ENCODE measurements at places on chromosomes 11 and 22. TPM values are rescaled to one million over a fixed set of nuclear protein-coding genes. Genes with fewer than 3 reads are reported as not detected.

Gene ANKK1
- total RNA-seq, result not detected

Gene UCP3
- total RNA-seq, result under 0.01 TPM

Gene CARD16
- total RNA-seq, result 8.6 TPM

Gene NAT10
- 36.7 TPM for total RNA-seq

Gene LUZP2
- not detected for total RNA-seq

Gene HSPA8
- total RNA-seq, result 3,775 TPM

Gene OR8B8
- total RNA-seq, result not detected

Gene SYCE3
- total RNA-seq, result not detected

Gene OSBP
- total RNA-seq, result 28.3 TPM

Gene LDLRAD3
- total RNA-seq, result 29.4 TPM

Gene NOX4
- total RNA-seq, result 4.4 TPM

Gene GRIA4
- total RNA-seq, result not detected

Gene KRTAP5-7
- under 0.01 TPM for total RNA-seq

Gene CABP7
- total RNA-seq, result under 0.01 TPM

Gene GCAT
- total RNA-seq, result 28.5 TPM

Gene POLR2F
- 48.2 TPM for total RNA-seq

Gene LRRN4CL
- 1.3 TPM for total RNA-seq

Gene KCNJ1
- total RNA-seq, result not detected

Gene OR10AG1
- not detected for total RNA-seq

Gene CARS1
- total RNA-seq, result 36.1 TPM

Gene NFAM1
- under 0.01 TPM for total RNA-seq

Gene RCOR2
- under 0.01 TPM for total RNA-seq

Gene MYOD1
- total RNA-seq, result not detected

Gene APOL4
- not detected for total RNA-seq

Gene OR5M10
- total RNA-seq, result not detected

Gene C1QTNF6
- 5.7 TPM for total RNA-seq

Gene SCGB2A2
- total RNA-seq, result not detected

Gene PRDX5
- 128 TPM for total RNA-seq

Data from melanocyte of skin (primary cell).